ENCODE measurements at places on chromosomes 2 and 18.

DNA sequence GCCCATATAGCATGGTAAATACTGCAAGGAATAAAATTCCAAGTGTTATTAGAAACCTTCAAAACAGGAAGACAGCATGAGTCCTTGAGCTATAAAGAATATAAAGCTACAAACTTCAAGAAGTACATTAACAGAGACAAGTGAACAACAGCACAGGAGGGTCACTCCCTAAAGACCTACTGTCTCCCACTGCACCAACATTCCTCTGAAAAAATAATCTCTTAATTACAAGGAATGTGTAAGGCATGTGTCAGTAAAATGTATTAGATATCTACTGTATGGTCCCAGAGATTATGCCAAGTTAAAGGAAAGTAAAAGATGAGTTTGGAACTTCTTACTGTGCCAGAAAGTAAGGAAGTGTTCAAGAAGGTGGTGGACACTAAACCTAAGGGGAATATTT is 29.9 kb downstream of the SUMO1 start:
- DNase-seq: no peak

DNA sequence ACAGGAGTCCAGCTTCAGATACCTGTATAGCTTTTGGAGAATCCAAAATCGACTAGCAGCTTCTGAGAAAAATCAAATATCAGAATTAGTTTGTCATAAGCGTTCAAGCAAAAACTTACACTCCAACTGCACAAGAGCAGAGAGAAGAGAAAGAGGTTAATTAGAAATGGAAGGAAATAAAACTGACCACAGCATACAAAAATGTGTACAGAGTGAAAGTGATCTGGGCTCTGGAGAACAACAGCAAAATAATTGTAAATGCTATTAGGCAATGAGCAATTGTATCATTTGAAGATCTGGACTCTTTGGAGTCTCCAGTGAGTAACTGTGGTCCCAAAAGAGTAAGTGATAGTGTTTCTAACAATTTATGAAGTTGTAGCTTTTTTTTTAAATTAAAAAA is 867.3 kb downstream of the TRIB2 start:
- DNase-seq: no peak

DNA sequence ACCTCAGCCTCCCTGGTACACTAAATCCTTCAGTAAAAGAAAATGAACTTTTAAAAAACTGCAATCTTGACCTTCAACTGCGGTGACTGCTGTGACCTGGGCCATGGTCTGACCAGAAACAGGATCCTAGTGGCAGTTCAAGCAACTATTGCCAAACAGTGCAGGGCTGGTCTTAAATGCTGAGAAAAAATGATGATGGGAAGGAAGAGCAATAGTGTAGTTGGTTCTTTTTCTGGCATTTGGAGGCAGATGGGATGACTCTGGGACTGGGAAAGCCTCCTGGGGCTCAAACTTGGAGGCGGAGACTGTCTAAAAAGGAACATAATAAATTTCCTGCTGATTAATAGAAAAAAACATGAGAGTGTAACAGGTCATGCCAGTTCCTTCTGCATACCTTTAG is 45.4 kb downstream of the CHN1 start:
- DNase-seq: no peak

DNA sequence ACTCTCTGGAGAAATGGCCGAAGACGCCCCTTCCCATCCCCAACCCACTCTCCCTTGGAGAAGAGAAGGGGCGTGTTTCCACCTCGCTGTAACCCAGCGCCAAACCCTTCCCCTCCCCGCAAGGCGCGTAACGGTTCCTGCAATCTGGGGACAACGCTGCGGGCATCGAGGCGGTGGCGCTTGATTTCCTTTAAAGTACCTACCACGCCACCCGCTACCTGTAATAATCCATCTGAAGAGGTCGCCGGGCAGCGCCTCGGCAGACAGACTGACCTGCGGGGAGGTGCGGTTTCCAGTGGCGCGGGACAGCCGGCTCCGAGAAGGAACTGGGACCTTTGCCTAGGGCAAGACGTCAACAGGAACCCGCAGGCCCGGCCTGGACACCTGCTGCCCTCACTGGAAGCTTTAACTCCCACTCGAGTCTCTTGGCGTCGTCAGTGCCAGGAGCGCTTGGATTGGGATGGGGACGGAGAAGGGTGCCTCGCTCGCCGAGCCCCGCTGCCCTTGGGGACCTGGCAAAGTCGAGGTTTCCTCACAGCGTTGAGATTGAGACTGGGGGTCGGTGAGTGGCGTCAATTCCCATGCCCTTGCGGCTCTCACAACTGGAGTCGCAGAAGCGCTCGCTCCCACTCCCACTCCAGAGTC is at the start of gene CYP1B1:
Gene CYP1B1, minus strand, starts transcription at position 645 of the 645 bp plus-strand sequence. CDS start 763 bp downstream, outside the sequence.
- DNase-seq: no peak

DNA sequence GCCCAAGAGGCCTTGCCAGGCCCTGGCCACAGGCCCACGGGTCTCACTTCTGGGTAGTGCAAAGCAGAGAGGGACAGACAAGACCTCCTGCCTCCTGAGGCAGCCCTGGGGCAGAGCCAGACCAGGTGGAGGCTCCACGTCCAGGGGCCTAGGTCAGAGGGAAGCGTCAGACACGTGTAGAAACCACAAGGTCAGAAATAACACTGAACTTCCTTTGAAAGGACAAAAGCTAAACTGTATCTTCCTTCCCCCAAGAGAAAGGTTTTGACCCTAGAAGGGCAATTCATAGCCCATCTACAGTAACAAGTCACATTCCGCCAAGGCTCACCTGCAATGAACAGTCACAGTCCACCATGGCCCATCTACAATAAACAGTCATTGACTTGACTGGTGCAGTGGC is 17.9 kb downstream of the SDC1 start:
- DNase-seq: no peak

DNA sequence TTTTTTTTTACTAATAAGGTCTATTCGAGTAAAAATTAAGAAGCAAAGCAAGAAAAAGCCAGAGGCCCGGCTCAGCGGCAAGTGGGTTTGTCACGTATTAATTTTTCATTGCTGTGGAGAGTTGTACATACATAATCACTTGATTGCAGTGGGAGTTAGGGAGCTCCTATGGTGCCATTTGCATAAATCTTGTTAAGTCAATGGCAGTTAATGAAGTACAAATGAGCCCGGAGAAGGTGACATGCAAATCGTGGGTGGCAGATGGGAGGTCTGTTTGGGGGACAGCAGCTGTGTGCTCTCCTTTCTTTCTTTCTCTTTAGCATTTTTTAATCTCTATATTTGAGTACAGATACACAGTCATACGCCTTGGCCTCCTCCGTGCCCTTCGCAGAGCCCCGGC is 317.0 kb downstream of the AGAP1 start:
- DNase-seq: no peak

DNA sequence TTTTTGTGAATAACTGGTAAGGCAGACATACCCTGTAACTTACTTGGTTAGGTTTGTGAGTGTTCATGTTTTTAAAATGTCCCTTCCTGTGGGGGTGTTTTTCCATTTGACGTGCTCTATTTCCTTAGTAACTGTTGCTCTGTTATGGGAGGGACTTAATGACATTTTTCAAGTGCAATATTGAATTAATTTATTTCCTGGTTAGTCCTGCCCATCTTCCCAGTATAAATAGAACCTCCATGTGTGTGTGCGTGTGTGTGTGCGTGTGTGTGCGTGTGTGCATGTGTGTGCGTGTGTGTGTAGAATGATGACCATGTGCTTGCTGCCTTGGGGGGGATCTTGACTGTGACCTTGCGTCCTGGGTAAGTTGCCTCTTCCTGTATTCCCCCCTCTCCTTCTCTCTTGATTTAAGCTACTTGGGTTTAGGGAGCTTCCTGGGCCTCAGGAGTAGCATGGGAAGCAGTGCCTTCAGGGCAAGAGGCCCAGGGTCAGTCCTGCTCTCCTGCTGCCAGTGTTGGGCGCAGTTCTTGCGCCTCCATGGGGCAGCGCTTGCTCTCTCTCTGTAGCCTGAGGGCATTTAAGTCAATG is 163.9 kb downstream of the LDLRAD4 start:
- no peak for DNase-seq

GRCh38 chr2:177602611-177603164 is 210.1 kb downstream of the AGPS start:
- DNase-seq: no peak

DNA sequence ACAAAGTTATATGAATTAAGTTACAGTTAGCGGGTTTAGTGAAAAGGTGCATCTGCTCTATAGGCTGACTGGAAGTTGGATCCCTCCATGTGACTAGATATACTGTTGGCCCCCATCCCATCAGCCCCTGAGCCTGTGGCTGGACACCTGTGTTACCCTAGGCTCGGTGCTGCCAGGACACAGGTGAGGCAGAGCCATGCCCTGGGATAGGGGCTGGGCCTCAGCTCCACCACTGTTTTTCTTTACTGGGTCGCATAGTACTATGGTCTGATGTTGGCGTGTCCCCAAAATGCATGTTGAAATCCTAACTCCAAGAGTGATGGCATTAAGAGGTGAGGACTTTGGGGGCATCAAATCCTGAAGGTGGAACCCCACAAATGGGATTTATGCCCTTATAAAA is 638.6 kb upstream of the ID2 start:
- DNase-seq: no peak

DNA sequence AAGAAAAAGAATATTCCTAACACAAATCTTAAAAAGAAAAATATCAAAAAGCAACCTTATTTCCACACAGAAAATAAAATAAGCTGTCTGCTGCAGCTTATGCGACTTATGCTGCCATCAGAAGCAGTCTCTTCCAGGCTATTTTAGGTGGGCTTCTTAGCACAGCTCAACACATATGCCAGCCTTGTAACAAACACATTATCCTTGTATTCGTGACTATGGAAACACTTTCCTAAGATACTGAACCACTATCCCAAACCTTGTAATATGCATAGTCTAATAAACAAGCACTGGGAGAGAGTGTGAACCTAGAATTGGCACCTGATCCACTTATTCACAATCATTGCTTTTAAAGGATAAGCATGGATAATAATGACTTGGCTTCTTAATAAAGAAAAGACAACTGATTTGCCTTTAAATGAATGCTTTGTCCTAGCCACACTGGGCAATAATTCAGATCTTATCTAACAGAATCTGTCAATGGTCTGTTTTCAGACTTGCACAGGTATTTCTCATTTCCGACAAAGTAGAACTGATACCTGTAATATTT is 40.0 kb upstream of the RNU4ATAC start:
- no peak for DNase-seq

- no peak for DNase-seq
Measured at GRCh38 chr2:69744456-69744855, 2.5 kb downstream of the ANXA4 start.

DNA sequence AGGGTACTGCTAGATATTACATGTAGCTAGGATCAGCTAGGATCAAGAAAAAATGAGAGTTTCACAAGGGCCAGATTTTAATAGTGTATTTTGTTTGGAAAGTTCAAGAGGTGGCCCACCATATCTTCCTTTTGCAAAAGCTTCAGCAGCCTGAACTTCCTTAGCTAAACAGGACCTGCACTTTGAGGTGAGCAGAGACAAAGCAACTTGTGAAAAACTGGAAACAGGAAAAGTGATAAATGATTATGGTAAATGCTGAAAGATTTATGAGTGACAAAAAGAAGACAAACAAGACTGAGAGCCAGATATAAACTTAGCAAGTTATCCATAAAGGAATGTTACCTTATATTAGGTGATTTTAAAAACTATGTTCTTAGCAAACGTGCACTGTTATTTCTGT is 123.6 kb downstream of the ZNF521 start:
- no peak for DNase-seq

DNA sequence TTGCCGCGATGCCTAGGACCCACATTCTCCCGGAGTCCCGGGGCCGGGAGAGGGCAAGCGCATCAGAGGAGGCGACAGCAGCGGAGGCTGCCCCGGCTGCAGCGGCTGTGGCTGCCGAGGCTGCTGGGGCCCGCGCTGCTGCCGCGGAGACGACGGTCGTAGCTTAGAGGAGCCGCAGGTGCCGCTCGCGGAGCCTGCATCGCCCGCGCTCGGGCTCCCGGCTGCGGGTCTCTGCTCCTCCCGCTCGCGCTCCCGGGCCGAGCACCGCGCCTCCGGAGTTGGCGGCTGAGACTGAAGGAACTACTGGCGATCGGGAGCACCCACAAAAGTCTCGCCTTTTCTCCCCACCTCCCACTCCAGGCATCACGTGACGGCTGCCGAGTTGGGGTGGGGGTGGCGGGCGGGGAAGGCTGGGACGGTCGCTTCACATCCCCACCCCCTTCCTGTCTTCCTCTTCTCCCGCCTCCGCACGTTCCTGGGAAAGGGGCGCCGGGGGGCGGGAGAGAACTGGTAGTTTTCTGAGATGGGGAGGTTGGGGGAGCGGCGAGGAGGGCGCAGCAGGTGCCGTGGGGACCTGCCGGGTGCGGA is at the start of gene LYPD1:
Gene LYPD1, minus strand, starts transcription at position 298 of the 588 bp plus-strand sequence. Its CDS starts 273 bp downstream, at position 25.
- peak; percentile 9 for DNase-seq

DNA sequence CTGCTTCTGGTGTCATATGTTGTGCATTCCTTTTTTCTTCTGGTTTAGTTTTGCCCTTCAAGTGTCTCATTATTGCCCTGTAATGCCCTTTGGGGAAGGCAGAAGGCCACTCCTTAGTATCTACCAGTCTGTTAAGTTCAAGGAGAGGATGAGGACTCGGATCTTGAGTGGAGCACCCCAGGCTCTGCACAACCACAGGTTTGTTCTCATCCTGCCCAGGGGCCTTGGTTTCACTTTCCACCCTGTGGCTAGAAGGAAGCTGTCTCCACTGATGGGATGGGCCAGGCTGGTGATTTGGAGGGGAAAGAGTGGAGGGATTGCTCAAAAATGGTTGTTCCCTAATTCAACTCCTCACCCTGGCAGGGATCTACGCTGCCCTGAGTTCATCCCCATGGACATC is 30.2 kb upstream of the RAB11FIP5 start:
- DNase-seq: no peak

GRCh38 chr2:39470580-39470979 is 33.5 kb upstream of the MAP4K3 start:
- DNase-seq: no peak

GRCh38 chr2:64745562-64745961 is 91.8 kb upstream of the SERTAD2 start:
- DNase-seq: no peak

GRCh38 chr2:69017835-69018234 is 4.9 kb downstream of the ANTXR1 start:
- no peak for DNase-seq

DNA sequence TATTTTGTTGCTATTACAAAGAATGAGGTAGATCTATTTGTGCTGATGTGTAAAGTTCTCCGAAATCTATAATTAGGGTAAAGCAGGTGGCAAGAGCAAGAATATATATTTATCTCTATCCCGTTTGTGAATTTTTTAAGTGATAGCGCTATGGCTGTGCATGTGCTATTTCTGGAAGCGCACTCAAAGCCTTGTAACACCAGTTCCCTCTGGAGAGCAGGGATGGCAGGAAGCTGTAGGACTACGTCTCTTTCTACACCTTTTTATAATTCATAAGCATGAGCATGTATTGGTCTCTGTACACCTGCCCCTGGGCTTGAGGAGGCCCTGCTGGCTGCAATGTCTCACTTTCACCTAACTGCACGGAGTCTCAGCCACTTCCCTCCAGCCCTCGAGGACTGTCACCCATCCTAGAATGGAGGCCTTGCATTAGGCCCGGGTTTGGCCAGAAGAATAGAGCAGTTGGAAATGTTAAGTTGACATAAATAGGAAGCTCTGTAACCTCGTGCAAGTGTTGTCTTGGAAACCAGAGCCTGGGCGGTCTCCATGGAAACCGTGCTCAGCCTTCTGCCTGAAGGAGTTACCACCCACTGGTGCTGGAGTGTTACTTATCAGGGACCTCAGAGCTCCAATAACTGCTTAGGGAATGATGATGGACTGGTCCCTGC is 20.9 kb downstream of the ITM2C start:
- no peak for DNase-seq
